ENCODE measurements at places on chromosomes 16 and 17.

- DNase-seq = no peak
These were observed 6.0 kb downstream of the SDR42E1 start for GRCh38 chr16:82005027-82005830.

GRCh38 chr16:7550096-7550495 lies 217.5 kb downstream of the RBFOX1 start:
- DNase-seq = no peak

GRCh38 chr17:17084317-17084835 lies 42.1 kb downstream of the MPRIP start:
- no peak for DNase-seq

- no peak for DNase-seq
These were observed 99.7 kb upstream of the METRNL start for GRCh38 chr17:82979718-82980117.

DNA sequence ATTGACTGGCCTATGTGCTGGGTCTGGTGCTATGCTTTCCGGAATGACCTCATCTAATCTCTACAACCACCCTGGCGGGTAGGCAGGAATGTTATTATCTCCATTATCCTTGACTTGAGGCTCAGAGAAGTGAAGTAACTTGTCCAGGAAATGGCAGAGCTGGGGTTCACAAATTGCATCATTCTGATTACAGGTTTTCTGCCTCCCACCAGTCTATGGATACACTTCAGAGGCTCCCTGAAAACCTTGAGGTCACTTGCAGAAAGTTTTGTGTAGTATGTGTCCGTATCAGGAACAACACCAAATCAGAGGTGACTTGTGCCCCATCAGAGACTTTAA lies 19.1 kb downstream of the NOD2 start:
- no peak for DNase-seq

Data from stromal cell of bone marrow (primary cell).